KBM-7 (cell line): ENCODE measurements at places on chromosomes 16 and 17.

DNA sequence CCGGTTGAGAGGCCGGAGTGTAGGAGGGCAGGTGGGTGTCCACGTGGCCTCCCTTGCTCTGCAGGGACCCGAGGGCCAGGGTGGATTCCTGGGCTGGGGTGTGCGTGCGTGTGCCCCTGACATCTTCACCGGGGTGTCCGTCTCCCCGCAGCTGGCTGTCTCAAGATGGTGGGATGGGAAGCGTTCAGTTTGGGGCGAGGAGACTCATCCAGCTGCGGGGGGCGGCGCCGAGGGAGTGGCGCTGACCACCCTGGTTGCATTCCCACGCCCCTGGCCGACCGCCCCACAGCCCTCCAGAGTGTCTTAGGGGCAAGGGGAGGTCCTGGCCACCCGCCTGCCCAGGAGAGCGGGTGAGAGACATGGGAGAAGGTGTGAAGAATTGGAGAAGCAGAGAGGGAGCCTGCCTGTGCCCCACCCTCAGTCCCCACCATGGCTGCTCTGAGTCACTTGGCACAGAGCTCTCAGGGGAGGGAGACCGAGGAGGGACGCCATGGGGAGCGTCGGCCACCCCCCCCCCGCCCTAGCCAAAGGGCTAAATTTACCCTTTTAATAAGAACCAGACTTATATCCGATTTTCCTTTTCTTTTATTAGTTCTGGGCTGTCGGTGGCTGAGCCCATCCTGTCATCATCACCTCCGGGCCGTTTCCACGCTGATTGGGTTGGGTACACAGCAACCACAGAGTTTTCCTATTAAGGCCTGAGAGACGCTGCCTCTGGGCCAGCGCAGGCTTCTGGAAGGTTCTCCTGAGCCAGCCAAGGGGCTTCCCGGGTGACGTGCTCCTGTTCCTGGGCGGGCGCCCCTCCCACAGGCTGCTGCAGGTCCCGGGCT, 22.0 kb downstream of the BAHCC1 start:
- DNase-seq, result no peak

GRCh38 chr17:66682283-66682682, 152.6 kb upstream of the CACNG5 start:
- no peak for DNase-seq

DNA sequence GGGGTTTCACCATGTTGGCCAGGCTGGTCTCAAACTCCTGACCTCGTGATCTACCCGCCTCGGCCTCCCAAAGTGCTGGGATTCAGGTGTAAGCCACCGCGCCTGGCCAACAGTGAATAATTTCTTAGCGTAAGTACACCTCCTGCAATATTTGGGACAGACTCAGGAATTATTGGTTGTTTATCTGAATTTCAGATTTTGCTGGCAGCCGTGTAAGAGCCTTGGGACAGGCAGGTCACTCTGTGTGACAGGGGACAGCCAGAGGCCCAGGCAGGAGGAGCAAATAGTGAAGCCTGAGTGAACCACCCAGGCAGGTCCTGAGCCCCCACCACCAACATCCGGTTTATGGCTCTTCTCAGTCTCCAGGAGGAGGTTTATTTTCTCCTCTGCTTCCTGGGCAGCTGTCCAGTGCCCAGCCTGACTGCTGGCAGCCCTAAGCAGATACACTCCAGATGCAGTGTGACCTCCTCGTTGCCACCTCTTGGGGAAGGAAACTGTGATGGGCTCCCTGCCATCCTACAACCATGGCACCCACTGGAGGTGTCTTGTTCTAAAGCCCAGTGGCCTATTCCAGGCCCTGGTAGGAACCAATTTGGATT, 26.2 kb upstream of the ADORA2B start:
- DNase-seq, result no peak

DNA sequence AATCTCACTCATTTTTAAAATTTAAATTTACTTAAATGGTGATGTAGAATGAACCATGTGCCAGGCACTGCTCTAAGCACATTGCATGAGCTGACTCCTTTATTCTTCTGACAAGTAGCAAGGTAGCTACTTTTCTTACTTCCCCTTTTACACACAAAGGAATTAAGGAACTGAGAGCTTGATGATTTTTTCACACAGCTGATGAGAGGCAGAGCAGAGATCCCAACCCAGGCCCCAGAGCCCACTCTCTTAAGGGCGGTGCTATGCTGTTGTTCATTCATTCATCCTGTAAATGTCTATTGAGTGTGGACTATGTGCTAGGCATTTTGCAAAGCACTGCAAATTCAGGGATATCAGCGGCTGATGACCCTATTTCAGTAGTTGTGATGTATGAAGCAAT, 17.9 kb downstream of the SEC14L5 start:
- peak; percentile 74 for DNase-seq

DNA sequence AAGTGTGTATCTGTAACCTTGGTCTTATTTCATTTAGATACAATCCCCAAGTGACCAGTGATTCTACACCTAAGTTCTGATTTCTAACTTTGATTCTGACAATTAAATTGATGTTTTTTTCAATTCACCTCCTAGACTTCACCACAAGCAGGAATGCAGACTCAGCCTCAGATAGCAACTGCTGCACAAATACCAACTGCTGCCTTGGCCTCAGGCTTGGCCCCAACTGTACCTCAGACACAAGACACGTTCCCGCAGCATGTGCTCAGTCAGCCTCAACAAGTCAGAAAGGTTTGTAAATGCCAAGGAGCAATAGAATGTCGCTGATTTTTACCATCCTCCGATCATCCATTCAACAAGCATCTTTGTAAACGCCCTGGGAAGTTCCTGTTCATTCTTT, 177.7 kb downstream of the MRTFB start:
- DNase-seq, result no peak

DNA sequence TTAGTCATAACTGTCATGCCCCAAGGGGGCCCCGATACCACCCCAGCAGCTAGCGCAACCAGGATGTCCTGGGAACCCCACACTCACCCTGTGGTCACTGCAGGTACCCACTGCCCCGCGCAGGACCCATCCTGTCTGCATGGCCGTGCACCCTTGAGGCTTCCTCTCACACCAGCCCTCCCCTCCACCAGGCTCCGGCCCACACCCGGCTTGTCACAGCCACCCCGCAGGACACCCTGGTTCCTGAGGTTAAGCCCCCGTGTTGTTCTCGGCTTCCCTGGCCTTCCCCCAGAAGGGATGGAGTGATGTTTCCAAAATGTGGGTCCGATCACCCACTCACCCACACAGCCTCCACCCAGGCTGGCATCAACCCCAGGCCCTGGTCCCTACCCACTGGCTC, 7.5 kb downstream of the DNASE1L2 start:
- no peak for DNase-seq

DNA sequence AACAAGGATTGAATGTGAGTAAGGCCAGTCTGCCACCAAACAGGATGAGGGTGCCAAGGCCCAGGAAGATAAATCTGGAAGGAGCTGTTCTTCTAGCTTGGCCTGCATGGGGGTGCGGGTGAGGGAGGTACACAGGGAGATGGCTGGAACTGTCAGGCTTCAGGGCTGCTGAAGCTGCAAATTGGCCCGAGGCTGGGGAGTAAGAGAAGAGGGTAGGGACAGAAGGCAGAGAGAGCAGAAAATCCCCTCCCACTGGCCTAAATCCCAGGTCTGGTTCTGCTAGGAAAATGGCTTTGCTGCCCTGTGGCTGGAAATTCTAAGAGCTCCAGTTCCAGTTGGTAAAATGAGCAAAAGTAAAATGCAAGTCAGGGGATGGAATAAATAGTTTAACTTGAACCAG, 87.9 kb downstream of the CCDC182 start:
- DNase-seq, result no peak

- DNase-seq, result peak; percentile 76
These were observed 601 bp downstream of the PHKB start for GRCh38 chr16:47461598-47462266.

GRCh38 chr16:9970796-9971195, 211.4 kb downstream of the GRIN2A start:
- DNase-seq, result no peak

- DNase-seq, result no peak
These were observed 4.5 kb downstream of the RANBP10 start for GRCh38 chr16:67801883-67802282.

- DNase-seq, result no peak
These were observed 2.2 kb downstream of the GJC1 start for GRCh38 chr17:44827863-44828262.

- DNase-seq, result no peak
These were observed 5.6 kb downstream of the PER1 start for GRCh38 chr17:8146381-8147140.

- no peak for DNase-seq
These were observed 18.9 kb downstream of the VASN start for GRCh38 chr16:4390266-4391260.

DNA sequence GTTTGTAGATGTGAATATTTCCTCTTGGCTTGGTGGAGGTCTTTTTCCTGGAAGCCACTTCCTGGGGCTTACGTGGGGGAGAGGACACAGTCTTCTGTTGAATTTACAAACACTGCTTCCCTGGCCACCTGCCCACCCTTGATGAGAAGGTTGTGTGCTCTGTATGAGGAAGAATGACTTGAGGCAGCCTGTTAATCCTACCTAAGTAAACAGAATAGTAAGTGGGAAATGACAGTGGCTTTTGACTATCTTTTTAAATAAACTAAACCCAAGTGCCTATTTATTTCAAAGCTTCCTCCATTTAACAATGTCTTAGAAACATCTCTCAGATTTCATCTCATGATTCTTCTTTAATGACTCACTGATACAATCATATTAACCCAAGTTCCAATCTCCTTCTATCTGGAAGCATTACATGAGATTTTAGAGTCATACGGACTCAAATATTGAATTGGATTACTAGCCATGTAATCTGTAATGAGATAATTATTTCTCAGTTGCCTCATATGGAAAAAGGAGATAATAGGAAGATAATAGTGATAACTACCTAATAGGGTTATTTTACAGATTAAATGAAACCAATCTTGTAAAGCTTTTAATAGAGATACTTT, 96.6 kb upstream of the SMIM36 start:
- no peak for DNase-seq

- DNase-seq, result no peak
These were observed 452.5 kb upstream of the CCL2 start for GRCh38 chr17:33802349-33803198.

DNA sequence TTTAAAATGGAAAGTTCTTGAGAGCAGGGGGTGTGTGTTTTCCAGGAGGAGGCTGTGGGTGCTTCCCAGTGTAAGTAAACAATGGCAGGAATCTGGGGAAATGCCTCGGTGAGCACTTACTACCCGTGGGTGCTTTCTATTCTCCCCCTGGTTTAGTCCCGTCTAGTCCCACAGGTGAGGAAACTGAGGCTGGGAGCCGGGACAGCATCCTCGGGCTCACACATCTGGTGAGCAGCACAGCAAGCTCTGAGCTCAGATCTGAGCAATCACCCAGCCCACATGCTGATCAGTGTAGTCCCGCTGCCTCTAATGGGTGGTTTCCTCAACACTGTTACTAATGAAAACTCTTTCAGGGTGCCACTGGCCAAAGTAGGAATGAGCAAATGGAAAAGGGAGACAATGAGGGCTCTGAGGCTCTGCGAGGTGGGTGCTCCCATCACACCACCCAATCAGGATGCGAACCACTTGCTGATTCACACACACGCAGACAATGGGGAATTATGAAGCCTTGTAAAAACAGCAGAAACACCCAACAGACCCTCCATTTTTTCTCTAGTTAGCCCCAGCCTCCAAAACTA, 202.6 kb downstream of the PARN start:
- no peak for DNase-seq

DNA sequence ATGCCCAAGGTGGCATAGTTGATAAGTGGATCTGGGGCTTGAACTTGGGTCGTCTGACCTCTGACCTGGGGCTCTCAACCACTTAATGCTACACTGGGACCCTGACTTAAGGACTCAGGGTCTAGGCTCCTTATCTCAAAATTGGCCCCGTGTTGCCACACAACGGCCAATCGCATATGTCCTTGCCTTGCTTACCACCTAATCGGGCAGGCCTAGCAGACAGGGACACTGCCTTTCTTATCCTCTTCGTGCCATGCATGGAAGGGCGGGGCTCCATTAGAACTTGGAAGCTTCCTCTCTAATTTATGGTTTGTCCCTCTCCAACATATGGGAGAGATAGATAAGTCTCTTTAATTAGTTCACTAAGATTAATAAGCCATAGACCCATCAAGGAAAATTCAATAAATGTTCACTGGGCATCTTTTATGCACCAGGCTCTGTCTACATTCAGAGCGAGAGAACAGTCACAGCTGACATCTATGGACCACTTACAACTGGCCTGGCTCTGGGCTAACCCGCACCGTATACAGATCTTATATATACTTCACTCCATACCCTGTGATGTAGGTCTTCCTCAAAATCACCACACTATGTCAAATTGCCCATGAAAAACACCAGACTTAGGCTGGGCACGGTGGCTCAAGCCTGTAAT, 35.1 kb downstream of the CDH1 start:
- no peak for DNase-seq

DNA sequence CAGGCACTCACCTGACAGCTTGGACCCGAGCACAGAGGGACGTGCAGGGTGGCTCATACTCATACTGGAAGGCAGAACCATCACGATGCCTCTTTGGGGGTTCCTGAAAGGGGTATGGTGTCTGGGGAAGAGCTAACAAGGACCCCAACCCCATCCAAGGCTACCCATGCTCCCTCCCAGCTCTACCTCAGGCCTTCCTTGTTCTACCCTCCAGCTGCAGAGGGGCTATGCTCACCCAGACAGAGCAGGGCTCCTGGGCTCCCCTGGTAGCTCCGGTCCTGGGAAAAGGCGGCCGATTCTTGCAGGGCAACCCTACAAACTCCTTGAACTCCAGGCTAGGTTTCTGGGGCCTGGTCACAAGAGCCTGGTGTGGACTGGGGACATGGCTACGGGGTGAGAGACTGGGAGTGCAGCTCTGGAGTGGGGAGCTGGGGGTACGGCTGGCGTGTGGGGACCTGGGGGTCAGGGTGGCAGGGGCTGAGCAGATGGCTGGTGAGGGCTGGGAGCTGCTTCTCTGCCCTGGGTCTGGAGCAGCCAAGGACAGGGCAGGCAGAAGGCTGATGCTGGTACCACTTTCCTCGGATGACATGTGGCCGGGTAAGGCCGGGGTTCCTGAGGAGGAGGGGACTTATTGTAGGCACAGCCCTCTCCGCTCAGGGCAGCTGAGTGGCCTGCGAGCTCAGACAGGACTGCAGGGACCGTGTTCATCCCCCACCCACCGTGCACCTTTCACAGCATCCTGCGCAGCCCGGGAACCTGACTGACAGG, 2.1 kb downstream of the ACD start:
- no peak for DNase-seq

GRCh38 chr17:41133880-41134735, 6.2 kb downstream of the KRTAP4-6 start:
- no peak for DNase-seq
